Omental fat pad (tissue), 4 donors: ENCODE measurements at places on chromosomes 7 and 10. TPM values are rescaled to one million over a fixed set of nuclear protein-coding genes. Genes with fewer than 3 reads are reported as not detected.

DNA sequence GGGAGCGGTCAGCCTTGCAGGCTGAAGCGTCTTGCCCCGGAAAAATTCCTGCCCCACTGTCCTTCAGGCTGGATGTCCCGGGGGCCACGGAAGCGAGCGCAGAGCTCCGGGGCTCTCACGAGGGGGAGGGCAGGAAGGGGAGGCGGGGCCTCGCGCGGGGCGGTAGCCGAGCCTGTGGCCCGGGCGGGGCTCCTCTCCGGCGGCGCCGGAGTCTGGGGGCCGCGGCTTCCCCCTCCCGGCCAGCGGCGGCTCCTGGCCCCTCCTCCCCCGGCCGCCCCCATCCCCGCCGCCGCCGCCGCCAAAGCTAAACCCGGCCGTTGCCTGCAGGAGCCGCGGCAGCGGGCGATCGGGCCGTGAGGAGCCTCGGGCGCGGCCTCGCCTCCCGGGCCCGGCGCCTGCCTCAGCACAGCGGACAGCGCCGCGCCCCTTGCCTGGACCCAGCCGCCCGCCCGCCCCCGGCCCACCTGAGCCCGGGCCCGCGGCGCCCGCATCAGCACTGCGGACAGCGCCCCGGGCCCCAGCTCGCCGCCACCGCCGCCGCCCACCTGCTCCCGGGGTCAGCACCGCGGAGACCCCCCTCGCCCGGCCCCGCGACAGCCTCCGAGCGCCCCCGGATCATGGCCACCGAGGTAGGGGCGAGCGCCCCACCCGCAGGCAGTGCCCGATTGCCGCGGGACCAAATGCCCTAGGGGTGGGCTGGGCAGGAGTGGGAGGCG is at the start of gene GOLGA7B:
GOLGA7B (plus strand) TSS at position 157 of the 716 bp plus-strand sequence; CDS start at position 618, 461 bp downstream.
- DNase-seq = no peak

DNA sequence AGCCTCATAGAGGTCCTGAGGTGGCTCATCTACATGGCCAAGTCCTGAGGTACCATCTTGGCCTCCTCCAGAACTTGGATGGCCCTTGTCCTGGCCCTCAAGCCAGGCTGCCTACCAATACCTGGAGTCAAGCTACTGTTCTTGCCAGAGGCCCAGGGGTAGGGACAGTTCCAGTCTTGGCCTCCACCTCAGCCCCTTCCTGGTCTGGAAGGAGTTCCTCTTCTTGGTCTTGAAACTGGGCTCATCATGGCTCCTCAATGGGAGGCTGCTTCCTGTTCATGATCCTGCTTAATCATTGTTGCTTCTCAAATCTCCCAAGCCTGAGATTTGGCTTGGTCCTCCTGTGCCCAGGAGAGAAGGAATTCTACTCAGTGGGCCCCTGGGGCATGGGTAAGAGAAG is 3.9 kb downstream of the HPS6 start:
- no peak for DNase-seq

DNA sequence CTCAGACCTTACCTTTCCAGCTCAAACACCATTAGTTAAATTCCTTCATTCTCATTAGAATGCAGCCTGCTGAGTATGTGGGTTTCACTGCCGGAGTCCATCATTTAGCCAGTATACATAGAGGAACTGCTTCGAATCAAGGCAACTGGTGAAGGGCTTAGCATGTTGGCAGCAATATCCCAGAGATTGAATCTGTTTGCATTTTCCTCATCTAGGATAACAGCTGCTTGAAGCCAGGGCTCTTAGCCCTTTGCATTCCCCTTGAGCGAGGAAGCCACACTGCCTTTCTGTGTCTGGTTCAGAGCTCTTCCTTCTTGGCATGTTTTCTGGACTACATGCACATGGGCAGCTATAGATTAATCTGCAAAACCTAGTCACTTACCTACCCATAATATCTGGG is 14.7 kb downstream of the NODAL start:
- DNase-seq = no peak

- DNase-seq = no peak
Observed at GRCh38 chr10:82543631-82544030, 668.6 kb downstream of the NRG3 start.

DNA sequence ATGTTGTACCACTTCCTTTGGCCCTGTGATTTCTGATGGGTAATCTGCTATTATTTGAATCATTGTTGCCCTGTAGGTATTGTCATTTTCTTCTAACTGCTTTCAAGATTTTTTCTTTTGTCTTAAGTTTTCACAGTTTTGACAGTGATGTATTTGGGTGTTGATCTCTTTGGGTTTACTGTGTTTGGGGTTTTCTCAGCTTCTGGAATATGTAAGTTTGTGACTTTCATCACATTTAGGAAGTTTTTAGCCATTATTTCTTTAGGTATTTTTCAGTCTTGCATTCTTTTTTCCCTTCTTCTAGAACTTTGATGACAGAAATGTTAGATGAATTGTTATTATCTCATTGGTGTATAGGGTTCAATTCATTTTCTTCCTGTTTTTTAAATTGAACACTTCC is 23.1 kb upstream of the PON2 start:
- DNase-seq = no peak

- DNase-seq = no peak
Observed at GRCh38 chr10:88659725-88660597, 4.3 kb upstream of the LIPF start.

GRCh38 chr10:70476249-70477035 is 2.1 kb upstream of the PALD1 start:
- DNase-seq = no peak

DNA sequence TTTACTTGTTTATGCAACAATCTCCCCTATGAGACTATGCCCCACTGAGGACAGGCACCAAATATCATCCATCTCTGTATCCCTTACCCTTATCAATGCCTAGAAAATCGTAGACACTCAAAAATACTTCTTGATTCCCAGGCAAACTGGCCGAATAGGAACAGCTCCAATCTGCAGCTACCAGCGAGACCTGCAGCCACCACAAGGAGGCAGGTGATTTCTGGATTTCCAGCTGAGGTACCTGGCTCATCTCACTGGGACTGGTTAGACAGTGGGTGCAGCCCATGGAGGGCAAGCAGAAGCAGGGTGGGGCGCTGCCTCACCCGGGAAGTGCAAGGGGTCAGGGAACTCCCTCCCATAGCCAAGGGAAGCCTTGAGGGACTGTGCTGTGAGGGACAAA is 10.8 kb upstream of the PPP1R3C start:
- no peak for DNase-seq

DNA sequence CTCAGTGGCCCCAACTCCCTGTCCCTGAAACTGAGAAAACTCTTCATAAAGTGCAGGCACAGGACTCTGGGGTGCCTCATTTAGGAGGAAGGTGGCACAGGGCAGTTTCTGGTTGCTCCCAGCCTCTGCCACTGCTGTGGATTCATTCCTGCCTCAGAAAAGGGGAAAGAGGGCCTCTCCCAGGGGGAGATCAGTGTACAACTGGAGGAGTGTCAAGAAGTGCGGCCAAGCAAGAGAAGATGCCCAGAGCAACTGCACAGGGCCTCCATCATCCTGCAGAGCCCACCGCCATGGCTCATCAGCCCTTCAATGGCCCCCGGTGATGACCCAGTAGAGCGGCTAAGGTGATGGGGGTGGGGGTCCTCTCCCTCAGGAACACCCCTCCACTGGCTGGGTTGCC is 150.3 kb downstream of the PLXNA4 start:
- DNase-seq = no peak

DNA sequence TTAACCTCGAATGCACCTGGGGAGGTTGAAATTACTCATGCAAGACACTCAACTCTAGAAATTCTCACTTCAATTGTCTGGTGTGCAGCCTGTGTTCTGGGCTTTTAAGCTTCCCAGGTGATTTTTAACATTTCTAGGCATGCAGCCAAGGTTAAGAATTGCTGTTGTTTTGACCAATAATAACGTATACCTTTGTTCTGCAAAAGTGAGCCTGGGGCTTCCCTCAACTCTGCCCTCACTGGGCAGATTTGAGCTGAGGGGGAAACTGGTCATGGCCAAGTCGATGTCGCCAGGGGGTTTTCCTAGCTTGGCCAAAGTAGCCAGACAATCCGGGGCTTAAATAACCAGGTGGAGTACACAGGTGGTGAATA is 568 bp downstream of the PRSS2 start:
- DNase-seq = no peak

GRCh38 chr7:158301207-158301606 is 286.4 kb downstream of the PTPRN2 start:
- no peak for DNase-seq

- DNase-seq = no peak
Observed at GRCh38 chr7:43735403-43735801, 6.1 kb upstream of the COA1 start.

DNA sequence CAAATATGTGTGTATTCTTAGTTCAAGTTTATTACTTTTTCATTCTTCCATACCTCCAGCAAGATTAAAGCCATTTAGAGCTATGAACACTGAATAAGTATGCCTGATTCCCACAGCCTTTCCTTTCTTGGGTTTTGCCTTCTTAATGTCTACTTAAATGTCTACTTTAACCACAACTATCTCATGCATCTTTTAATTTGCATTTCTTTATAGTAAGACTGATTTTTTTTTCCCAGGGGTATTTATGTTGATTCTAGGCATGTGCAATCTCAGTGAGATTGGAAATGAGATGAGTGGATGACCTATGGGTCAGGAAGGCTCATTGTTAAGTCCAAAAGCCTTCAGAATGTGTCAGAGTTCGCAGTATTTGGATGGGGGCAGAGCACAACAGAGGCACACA is 3.6 kb downstream of the PCBD1 start:
- no peak for DNase-seq

DNA sequence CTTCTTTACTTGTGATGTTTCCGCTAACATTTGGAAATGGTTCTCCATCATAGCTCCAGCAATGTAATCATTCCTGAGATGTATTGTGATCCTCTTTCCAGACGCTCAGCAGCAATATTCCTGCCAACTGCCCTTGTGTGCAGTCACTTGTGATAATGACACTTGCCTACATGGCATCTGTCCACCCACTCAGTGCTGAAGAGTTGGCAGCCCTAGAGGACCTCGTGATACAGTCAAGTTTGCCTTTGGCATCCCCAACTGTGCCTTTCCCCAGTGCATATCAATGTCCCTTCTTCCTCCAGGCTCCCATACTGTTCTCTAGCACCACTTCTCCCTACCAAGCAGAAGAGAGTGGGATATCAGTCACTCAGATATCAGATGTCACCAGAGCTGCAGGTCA is 64.9 kb downstream of the MYOF start:
- DNase-seq = no peak

GRCh38 chr10:35762311-35763030 is 120.4 kb upstream of the FZD8 start:
- no peak for DNase-seq

- no peak for DNase-seq
Observed at GRCh38 chr10:27088119-27089044, 11.9 kb downstream of the ANKRD26 start.

GRCh38 chr7:158068853-158069252 is 518.8 kb downstream of the PTPRN2 start:
- no peak for DNase-seq

GRCh38 chr10:94036766-94037033 is 43.0 kb downstream of the PLCE1 start:
- no peak for DNase-seq

- no peak for DNase-seq
Observed at GRCh38 chr7:115693779-115694178, 336.8 kb downstream of the TFEC start.

GRCh38 chr7:30301751-30302150 is 17.4 kb downstream of the ZNRF2 start:
- no peak for DNase-seq

The SH3PXD2A gene
- 21.0 TPM for total RNA-seq

The PNLIPRP2 gene
- not detected for total RNA-seq

The ST8SIA6 gene
- 0.36 TPM for total RNA-seq

The REEP3 gene
- 47.5 TPM for total RNA-seq

The ARL3 gene
- 2.8 TPM for total RNA-seq
